ENCODE measurements at places on chromosomes 16 and 17.
A peak's percentile ranks its signal among the peaks of the same experiment; 100 is the strongest.

DNA sequence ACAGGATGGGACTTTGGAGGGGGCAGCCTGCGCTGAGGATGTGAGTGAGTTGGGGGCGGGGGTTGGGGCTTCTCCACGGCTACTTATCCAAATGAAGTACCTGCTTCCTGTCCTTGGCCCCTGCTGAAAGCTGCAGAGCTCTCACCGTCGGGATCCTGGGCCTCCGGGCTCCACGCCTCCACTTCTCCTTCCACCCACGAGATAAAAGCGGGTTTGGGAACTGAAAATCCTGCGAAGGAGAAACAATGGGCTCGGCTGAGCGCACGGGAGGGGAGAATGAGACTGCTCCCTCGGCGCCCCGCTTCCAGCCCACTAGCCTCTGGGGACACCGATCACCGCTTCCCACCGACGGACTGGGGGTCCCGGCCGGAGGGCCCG, 486 bp downstream of the ZNF785 start:
- DNase-seq = peak; percentile 59

- no peak for DNase-seq
These were observed 155.4 kb downstream of the CLEC16A start for GRCh38 chr16:11099672-11100205.

DNA sequence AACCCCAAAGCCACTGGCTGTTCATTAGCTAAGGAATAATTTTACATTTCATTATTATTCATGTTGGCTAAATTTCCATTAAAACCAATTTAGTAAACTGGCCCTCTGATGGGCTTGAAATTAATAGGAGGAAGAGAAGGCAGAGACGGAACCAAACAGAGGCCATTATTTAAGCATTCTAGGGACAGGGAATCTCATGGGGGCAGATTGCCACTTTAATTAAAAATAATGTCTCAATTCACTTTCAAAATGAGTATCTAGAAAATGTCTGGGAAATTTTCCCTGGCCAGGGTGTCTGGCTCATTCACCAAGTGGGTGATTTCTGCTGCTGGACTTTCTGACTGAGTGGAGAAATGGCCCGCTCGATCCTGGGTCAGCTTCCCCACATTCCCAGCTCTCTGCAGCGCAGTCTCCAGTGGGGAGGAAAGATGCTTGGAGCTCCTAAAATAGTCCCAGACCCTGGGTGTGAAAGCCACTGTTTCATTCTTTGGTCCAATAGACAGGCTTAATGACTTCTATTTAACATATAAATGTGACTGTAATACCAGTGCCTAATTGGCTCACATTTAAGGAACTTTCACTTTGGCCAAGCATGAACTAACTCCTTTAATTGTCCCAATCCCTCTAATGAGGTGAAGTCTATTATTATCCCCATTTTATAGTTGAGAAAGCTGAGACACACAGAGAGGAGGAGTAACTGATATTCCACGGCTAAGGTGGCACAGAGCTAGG, 64.3 kb downstream of the IRX6 start:
- no peak for DNase-seq

GRCh38 chr17:46968224-46968834, 10.7 kb downstream of the RPRML start:
- DNase-seq = no peak

DNA sequence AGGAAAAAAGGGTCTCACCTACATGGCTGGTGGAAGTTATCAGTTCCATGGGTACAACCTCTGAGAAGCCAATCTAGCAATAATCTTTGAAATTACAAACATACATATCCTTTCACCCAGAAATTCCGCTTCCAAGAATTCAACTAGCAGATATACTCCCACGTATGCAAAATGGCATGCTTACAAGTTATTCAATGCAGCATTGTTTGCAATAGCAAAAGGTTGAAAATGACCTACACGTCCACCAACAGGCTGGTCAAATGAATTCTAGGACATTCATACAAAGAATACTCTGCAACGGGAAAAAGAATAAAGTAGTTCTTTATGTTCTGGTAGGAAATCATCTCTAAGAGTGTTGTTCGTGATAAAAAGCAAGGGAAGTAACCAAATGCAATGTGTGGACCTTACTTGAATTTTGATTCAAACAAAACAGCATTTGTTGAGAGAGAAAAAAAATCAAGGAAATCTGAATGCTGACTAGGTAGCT, 63.7 kb upstream of the NLK start:
- DNase-seq = no peak

DNA sequence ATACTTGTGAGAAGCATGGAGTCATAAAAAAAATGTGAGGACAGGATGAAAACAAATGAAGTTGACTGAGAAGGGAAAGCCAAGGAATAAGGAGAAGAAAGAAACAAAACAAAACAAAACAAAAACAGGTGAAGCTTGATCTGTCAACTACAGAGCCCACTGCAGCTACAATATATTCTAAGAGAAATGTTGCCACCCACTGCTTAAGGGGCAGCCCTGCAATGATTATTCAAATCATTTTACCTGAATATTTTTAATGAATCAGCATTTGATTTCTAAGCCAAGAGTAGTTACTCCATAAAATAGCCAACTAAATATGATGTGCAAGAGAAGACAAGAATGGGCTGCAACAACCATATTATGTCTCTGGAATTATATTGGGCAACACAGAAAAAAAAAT, 252.0 kb upstream of the KIF2B start:
- DNase-seq = no peak

GRCh38 chr17:73261952-73262675, 434 bp upstream of the CPSF4L start:
- DNase-seq = peak; percentile 74

DNA sequence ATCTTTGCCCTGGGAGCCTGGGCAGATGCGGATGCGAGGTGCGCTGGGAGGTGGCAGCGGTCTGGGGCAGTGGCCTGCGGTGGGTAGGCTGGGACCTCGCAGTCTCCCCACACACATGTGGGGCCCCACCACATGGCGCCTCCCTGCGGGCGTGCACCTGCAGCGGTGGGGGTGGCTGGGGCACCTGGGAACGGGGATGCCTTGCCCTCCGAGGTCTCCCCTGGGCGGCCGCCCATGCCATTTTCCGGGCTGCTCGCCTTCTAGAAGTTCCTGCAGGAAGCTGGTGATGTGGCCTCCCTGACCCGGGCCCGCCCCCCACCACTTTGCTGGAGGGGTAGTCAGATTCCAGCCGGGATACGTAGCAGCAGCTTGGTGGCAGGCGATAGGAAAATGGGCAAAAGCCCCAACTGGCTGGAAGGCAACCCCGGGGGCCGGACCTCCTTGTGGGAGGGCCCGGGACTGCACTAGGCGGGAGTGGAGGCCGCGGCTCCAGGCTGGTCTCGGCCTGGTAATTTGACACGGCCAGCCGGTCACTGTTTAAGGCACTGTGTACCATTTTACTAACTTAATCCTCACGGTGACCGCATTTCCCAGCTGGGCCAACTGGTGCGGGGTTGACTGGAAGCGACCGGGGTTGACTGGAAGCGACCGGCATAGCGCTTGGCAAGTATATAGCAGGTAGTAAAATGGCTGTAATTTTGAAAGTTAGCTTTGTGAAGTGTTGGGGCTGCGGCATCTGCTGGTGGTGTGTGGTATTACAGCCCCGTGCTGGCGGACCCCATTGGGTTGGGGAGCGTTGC, 38.5 kb downstream of the IGF2BP1 start:
- no peak for DNase-seq

GRCh38 chr17:6075845-6076244, 5.7 kb downstream of the WSCD1 start:
- no peak for DNase-seq

- no peak for DNase-seq
These were observed 571.7 kb upstream of the GOT2 start for GRCh38 chr16:59305850-59306249.

DNA sequence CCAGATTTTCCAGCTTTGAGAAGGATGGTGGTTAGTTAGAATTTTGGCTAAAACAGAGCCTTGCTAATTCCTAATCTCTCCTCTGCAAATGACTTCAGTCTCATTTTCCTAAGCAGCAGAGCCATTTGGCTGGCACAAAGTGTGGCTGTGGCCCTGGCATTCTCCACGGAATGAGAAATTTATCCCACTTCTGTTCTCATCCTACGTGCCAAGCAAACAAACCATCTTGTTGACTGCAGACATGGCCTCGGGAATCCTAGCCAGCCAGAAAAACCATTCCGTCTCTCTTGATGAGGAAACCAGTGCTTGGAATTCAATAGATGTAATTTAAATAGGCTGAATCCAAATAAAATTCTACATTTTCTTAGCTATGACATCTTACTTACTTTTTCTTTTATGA, 34.1 kb upstream of the ELAC2 start:
- no peak for DNase-seq

DNA sequence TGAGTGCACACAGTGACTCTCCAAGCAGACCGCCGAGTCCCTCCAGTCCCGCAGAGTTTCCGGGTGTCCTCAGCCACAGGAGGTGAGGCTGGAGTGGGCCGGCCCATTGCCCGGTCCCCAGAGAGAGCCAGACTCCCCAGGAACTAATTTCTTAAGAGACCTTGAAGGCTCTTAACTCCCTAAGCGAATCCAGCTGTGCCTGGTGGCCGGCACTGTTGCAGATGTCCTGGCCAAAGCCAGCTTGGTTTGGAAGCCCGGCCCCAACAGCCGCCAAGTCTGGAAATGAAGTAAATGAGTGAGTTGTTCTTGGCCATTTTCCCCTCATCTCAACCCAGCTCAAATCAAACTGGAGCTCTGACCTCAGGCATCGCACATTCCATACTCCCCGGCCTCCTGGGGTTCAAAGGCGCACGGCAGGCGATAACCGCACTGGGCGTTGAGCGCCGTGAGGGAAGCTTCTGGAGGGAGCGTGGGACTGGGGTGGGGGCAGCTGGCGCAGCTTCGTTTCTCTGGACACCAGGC, 42.0 kb downstream of the CMIP start:
- DNase-seq = no peak

- DNase-seq = no peak
These were observed 1.2 kb downstream of the HS3ST3B1 start for GRCh38 chr17:14302091-14302430.

- DNase-seq = peak; percentile 77
These were observed 2.8 kb downstream of the TOB1 start for GRCh38 chr17:50863221-50863843.

GRCh38 chr16:3065742-3066439, 451 bp downstream of the IL32 start:
- no peak for DNase-seq

- no peak for DNase-seq
These were observed 144.0 kb upstream of the TBX2 start for GRCh38 chr17:61255647-61256046.

DNA sequence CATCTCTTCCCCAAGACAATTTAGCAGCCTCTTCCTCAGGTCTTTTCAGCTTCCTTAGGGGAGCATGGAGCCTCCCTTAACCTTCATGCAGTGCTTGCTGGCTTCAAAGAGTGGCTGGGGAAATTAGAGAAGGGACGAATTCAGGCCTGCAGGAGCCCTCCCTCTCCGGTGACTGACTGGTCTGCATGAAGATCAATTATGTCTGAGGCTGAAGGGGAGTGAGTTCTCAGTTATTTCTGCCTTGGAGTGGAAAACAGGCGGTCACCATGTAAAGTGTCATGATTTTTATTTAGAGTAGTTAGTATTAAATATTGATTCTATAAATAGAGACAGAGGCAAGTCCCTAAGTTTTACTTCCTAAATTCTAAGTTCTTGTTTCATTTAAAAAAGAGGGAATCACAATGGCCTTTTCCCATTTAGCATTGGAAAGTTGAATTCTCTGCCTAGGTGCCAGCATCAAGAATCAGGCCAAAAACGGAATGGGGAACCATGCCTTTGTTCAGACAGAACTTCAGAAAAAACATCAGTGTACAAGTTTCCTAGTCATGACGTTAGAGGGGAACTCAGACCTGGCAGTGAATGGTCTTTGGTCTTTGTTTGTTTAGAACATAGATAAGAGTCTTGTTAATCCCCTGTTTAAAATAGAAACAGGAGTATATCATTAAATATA, 4.4 kb downstream of the GABARAPL2 start:
- peak; percentile 17 for DNase-seq

DNA sequence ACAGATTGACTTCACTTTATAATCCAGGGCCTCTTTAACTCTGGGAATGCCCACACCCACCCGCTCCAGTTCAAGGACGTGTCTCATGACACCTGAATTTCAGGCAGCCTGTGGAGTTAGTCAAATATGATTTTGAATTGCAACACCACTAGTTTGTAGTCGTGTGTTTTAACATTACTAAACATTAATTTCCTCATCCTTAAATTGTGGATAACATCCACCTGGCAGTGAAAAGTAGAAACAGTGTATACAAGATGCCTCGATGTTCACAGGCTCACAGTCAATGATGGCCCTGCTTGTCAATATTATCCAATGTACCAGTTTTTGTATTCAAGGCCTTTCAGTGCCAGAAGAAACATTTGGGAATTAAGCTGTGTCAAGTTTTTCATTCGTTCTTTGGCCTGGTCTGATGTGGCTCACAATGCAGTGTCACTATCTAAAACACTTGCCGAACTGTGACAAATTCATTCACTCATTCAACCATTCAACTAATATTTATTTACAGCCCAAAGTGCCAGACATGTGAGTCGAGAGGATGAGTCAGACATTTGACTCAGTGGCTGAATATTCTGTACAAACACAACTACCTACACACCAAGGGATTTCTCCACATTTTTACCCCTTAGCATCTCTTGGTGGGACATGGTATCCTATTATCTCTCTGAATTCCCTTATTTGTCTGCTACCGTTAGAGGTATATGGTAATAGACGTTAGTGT, 1.4 kb downstream of the MEIOB start:
- no peak for DNase-seq

DNA sequence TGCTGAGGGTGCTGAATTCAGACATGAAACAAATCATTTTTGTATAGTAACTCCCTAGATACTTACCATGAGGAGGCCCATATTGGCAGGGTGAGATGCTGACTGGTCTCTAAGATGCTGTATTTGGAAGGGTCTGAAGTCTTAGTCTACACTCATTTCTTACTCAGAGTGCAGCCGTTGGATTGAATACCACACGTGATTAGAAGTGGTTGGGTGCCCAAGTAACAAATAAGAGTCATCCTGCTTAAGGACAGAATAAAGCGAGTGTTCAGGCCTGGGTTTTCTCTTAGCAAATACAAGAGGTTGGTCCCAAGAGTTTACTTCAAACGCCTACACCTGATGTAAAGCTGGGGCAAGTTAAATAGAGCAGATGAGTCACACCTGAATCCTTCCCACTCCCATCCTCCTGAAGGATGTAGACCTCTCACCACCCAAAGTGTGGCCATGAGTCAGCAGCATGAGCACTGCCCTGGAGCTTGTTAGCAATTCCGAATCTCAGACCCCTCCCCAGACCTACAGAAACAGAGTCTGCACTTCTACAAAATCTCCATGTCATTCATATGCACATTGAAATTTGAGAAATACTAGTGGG, 284.6 kb upstream of the CDH5 start:
- DNase-seq = no peak
